ENCODE measurements at places on chromosomes 7 and 10. TPM values are rescaled to one million over a fixed set of nuclear protein-coding genes. Genes with fewer than 3 reads are reported as not detected.

GRCh38 chr10:77888356-77888703 is 38.2 kb downstream of the DLG5 start:
- no peak for DNase-seq

FXYD4 gene
- total RNA-seq, result not detected

DNA sequence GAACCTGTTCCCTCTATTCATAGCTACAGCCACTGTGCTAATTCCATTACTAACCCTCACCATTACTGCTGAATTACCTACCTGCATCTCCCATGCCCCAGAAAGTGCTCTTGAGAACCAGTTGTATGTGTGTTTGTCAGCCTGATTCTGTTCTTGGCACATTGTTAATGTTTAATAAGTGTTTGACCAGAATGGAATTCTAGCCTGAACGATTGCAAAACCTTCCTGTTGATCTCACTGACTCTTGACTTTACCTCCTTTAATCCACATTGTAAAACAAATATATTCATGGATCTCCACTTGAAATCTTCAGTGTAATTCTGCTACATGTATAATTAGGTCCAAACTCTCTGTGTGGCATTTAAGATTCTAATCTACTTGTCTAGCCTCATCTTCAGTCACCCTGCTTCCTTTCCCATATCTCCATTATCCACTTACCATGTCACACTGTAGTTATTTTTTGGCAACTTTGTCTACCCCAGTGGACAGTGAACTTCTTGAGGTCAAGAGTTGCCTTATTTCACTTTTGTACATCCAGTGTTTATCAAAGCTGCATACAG is 4.9 kb downstream of the ZNF277 start:
- no peak for DNase-seq

MYH16 gene
- not detected for total RNA-seq

GRCh38 chr10:16232441-16232840 is 204.4 kb upstream of the PTER start:
- DNase-seq, result no peak

DNA sequence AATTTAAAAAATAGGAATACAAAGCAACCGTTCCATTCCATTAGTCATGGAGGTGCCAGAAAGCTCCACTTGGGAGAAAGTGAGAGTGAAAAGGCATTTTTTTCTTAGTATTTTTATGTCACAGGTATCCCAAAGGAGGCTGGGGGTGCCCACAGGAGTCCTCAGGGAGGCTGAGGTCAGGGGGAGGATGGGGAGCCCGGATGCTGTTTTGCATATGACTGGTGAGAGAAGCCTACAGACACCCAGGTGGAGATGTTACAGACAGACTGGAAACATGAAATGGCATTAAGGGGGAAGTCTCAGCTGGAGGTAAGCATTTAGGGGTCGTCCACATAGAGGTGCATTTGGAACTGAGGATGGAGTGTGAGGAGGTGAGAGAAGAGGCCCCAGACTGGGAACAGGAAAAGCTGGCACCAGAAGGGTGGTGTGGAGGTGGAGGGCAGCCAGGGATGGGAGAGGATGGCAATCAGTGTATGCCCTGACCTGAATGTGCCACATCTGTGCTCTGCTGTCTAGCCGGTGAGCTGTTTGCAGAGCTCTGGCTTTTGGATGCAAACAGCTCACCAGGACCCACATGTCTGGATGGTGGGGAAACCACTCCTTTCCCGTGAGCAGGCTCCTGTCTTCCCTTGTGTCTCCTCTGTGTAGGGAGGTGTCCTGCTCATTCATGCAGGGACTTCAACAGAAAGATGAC is 101.1 kb downstream of the RAMP3 start:
- no peak for DNase-seq

DNA sequence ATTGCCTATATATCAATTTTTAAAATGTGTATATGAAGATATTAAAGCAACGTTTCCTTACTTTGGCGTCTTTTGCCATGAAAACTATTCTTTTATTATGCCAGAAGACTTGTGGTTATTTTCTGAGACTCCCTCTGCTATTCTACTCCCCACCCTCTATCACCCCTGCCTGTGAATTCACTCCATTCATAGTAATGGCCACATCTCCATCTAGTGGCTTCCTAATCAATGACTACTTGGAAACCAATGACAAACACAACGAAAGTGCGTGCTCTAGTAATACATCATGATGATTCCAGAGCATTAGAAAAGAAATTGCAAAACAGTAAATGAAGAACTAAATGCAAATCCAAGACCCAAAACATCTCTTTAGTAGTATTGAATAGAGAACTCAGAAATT is 186.7 kb upstream of the HGF start:
- DNase-seq, result no peak

CRYGN gene
- total RNA-seq, result not detected

FEZF1 gene
- not detected for total RNA-seq

- no peak for DNase-seq
Observed at GRCh38 chr10:27654284-27654683, 91.3 kb downstream of the MKX start.

GRCh38 chr10:132375116-132375794 is 21.7 kb upstream of the PWWP2B start:
- DNase-seq, result no peak

DNA sequence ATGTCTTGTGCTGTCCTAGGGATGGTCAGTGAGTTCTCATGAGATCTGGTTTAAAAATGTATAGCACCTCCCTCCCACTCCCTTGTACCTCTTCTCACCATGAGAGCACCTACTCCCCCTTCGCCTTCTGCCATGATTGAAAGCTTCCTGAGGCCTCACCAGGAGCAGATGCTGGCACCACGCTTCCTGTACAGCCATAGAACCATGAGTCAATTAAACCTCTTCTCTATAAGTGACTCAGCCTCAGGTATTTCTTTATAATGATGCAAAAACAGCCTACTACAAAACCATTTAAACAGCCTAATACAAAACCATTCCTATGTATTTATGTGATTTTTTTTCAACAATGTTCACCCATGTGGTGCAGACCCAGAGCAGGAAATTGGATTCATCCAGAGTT is 32.0 kb downstream of the KDM7A start:
- no peak for DNase-seq

- no peak for DNase-seq
Observed at GRCh38 chr10:4081685-4082111, 296.7 kb upstream of the KLF6 start.

GRCh38 chr10:107418085-107418806 is 253.7 kb upstream of the SORCS1 start:
- no peak for DNase-seq

- no peak for DNase-seq
Observed at GRCh38 chr10:120097766-120098165, 205.2 kb downstream of the SEC23IP start.

DNA sequence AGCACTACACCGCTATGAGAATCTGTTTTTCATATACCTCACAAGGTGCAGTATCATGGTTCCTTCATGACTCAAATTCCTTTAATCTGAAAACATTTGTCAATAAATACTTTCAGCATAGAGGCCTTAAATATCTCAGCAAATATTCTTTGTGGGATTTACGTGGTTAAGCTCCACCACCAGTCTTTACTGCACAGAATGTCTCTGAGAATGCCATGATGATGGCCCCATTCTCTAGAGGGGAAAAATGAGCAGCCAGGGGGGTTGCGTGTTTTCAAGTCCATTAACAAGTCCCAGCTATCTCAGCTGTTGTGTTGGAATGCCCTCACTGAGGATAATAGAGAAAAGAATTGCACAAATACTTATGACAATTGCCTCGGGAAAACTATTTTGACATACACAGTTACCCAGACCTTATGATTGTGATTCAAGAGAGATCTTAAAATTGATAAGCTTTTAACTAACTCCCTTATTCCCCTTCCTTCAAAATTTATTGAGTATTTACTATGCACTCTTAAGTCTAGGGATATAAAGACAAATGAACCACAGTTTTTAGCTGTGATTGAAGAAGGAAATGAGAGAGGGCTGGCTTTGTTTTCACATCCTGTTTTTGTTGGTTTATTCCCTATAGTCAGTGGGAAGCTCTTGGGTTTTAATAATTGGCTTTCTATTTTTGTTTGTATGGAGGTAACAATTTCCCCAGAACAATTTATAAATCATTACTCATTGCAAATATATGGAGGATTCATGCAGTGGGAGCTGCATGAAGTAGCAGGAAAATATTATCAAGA is 176.5 kb upstream of the VWC2 start:
- DNase-seq, result no peak
